Central memory CD4-positive, alpha-beta T cell (primary cell): ENCODE measurements at places on chromosomes 12 and 14.

DNA sequence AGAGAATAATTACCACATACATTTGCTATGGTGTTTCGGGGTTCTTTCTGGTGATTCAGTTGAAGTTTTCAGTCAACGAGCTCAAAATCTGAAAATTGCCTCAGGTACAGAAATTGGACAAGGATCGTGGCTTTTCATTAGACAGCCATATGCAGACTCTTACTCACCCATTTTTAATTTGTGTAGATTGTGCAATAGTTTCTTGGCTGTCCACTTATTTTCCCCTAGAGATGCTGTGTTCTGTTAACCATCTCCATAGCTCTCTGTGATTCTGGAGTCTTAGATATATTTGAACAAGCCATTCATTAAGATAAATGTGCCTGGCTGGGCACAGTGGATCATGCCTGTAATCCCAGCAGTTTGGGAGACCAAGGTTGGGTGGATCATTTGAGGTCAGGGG is 497.1 kb upstream of the RPL10L start:
- DNase-seq, result no peak

- DNase-seq, result peak; percentile 93
These were observed 54.0 kb downstream of the SLC38A1 start for GRCh38 chr12:46214668-46215436.

DNA sequence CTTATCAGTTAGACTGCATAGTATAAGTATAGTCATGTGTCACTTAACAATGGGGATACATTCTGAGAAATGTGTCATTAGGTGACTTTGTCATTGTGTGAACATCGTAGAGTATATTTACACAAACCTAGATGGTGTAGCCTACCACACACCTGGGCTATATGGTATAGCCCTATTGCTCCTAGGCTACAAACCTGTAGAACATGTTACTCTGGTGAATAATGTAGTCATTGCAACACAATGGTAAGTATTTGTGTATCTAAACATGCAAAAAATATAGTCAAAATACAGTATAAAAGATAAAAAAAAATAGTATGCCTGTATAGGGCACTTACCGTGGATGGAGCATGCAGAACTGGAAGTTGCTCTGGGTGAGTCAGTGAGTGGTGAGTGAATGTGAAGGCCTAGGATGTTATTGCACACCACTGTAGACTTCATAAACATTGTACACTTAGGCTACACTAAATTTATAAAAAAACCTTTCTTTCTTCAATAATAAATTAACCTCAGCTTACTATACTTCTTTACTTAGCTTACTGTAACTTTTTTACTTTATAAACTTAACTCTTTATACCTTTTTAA is 40.3 kb upstream of the ANKS1B start:
- DNase-seq, result no peak

- DNase-seq, result no peak
These were observed 8.4 kb downstream of the FBXO33 start for GRCh38 chr14:39423793-39424192.

- no peak for DNase-seq
These were observed 328.6 kb downstream of the PCNX1 start for GRCh38 chr14:71235875-71236274.

DNA sequence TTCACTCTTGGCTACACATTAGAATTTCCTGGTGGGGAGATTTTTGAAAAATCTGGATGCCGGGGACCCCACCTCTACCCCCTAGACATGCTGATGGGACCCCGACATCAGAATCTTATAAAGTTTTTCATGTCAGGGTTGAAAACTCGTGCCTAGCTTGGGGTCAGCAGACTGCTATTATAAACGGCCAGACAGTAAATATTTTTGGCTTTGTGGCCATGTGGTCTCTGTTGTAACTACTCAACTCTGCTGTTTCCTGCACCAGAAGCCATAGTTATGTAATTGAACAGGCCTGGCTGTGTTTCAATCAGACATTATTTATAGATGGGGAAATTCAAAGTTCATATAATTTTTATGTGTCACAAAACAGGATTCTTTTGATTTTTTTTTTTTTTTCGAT is 41.6 kb downstream of the ACACB start:
- DNase-seq, result no peak

- no peak for DNase-seq
These were observed 57.7 kb downstream of the PPP1R12A start for GRCh38 chr12:79877246-79877645.

DNA sequence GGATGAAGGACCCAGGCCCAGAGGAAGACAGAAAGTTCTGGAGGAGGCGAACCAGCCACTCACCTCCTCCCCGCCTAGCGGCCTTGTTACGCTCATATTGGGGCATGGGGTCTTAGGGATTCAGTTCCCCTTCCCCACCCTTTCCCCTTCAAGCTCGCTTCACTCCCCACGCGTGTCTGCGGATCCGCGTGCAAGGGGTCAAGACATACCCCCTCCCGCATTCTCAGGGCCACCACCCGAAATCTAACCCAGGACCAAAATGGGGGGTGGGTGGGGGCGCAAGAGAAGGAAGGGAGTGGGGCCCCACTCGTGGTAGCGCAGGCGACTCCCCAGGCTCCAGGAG is 584 bp upstream of the RFX4 start:
- DNase-seq, result no peak

- DNase-seq, result no peak
These were observed 35.6 kb upstream of the CMKLR1 start for GRCh38 chr12:108374596-108375320.

GRCh38 chr12:131380965-131381705 is 329.8 kb upstream of the SFSWAP start:
- no peak for DNase-seq
